ENCODE measurements at places on chromosomes 2 and 18.

GRCh38 chr2:112572005-112572404 is 12.4 kb upstream of the CHCHD5 start:
- DNase-seq, result no peak

DNA sequence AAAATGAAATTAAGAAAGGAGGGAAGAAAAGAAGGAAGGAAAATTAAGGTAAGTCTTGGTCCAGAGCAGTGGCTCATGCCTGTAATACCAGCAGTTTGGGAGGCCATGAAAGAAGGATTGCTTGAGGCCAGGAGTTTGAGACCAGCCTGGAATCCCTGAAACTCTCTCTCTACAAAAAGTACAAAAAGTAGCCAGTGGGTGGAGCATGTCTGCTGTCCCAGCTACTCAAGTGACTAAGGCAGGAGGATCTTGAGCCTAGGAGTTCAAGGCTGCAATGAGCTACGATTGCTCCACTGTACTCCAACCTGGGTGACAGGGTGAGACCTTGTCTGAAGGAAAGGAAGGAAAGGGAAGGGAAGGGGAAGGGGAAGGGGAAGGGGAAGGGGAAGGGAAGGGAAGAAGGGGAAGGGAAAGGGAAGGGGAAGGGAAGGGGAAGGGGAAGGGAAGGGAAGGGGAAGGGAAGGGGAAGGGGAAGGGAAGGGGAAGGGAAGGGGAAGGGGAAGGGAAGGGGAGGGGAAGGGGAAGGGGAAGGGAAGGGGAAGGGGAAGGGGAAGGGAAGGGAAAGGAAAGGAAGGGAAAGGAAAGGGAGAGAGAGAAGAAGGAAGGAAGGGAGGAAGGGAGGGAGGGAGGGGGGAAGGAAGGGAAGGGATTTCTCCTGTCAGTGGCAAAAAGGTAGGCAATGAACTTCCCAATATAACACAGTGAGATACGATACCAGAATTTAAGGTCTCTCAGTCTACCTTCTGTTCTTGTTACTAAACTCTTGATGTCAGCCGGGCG is 412.8 kb downstream of the CMPK2 start:
- DNase-seq, result no peak

DNA sequence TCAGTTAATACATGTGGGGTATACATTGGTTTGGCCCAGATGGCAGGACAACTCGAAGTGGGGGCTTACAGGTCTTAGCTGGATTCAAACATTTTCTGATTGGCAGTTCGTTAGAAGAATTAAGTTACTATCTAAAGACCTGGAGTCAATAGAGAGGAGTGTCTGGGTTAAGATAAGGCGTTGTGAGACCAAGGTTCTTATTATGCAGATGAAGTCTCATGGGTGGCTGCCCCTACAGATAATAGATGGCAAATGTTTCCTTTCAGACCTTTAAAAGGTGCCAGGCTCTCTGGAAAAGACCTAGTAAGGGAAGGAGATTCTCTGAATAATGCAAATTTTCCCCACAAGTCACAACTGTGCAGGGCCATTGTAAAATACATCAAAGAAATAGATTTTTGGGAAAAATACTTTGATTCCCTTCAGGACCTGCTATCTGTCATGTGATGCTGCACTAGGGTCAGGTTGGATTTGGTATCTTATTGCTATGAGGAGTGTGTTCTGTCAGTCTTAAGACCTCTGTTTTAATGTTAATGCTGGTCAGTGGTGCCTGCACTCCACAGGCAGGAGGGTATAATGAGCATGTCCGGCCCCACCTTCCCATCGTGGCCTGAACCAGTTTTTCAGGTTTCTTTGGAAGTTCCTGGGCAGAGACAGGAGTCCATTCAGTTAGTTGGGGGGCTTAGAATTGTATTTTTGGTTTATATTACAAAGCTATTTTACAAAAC is 14.3 kb upstream of the MC5R start:
- no peak for DNase-seq

GRCh38 chr2:72789241-72789640 is 36.6 kb downstream of the EXOC6B start:
- no peak for DNase-seq

DNA sequence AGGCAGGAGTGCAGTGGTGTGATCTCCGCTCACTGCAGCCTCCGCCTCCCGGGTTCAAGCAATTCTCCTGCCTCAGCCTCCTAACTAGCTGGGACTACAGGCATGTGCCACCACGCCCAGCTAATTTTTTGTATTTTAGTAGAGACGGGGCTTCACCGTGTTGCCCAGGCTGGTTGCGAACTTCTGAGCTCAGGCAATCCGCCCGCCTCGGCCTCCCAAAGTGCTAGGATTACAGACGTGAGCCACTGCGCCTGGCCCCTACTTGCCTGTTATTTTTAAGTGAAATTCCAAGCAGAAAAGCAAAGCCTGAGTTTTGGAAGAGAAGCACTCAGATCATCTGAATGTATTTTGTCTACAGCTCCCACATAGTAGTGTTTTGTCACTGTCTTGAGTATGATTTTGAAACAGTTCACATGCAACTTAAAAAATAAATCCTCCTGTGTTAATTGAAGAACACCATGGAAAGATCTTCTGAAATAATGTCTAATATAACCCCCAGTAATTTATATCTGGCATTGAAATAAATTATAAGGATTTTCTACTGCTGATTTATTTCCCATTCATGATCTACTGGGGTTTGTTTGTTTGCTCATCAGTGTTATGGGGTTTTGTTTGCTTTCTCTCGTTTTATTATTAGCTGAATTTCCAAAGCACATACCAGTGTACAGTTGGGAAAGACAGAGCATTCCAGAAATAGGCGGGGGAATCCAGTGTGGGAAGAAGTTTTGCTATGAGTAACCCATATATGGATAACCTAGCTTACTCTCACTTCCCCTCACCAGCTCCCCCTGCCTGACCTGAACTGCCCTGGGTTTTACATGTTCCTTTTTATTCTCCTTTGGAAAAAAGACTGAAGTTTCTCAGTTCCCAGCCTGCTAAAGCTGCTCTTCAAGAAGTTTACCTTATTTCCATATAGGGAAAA is 80.1 kb upstream of the MAP3K20 start:
- no peak for DNase-seq

DNA sequence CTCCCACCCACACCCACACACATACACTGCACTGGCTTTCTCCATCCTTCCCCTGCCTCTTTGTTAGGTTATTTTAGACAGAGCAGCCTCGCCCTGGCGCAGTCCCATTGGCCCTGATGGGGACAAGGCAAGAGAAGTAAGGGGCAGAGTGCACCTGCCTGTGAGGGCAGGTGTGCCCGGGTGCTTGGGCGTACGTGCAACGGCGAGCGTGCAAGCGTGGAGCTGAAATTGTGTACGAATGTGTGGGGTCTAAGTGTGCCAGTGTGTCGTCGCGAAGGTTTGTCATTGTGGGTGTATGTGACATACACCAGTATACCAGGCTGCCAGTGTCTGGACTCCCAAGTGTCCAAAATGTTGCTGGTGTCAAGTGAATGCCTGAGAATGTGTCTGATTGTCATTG is 544 bp downstream of the LRATD1 start:
- DNase-seq, result peak; percentile 80

DNA sequence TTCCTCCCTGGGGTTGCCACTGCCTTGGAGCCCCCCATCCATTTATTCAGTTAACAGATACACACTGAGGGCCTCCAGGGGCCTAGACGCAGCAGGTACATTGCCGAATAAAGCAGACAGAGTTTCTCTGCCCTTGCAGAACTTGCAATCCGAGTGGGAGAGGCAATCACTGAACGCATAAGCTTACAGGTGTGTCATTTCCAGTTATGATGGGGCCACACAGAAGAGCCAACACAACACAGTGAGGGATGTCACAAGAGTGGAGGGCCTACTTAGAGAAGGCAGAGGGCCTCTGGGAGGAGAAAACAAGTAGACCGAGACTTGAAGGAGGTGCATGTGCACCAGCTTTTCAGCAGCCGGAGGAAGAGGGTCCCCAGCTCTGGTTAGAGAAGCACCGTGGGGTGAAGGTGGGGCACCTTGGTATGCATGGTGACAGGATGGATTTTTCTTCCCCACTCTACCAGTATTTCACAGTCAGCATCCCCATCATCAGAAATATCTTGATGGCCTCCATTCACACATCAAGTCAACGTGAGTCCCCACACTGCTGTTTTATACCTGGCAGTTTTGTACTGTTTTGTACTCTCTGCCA is 150.9 kb downstream of the SMAD7 start:
- DNase-seq, result no peak

- no peak for DNase-seq
Observed at GRCh38 chr2:161836664-161837063, 212.4 kb downstream of the SLC4A10 start.

GRCh38 chr2:55604027-55604565 is 13.3 kb downstream of the PPP4R3B start:
- no peak for DNase-seq

- DNase-seq, result no peak
Observed at GRCh38 chr2:3289971-3290370, 87.6 kb downstream of the EIPR1 start.

DNA sequence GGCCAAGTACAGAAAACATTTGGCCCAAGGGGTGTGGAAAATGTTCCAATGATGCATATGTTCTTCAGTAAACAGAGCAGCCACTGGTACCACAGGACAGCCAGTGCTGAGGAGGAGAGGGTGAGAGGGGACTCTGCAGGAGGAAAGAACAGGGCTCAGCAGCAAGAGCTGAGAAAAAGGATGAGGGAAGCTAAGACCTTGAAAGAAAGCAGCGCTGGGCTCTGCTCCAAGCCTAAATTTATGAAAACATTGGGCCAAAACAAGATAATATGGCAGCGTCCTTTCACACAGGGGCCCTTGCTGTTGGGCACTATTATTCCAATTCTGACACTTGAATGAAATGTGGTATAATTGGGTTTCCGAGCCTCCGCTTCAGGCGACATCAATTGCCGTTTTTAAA is 939.0 kb upstream of the FANCL start:
- no peak for DNase-seq

DNA sequence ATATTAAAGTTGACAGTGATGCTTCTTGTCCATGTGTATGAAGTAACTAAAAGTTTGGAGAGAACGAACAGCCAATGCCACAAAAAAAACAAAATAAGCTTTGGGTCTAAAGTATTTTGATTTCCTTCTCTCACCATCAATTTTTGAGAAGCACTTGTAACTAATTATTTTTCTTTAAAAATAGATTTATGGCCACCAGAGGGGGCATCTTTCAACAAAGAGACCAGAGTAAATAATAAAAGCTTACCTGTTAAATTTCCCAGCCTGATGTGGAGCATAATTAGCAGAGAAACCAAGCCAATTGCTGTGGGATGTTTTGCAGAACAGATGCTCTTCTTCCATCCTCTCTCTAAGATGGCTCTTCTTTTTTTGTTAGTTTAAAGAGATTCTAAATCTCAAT is 29.0 kb downstream of the LINC00305 start:
- DNase-seq, result no peak

- peak; percentile 65 for DNase-seq
Observed at GRCh38 chr18:29078273-29078672, 901.3 kb upstream of the CDH2 start.

DNA sequence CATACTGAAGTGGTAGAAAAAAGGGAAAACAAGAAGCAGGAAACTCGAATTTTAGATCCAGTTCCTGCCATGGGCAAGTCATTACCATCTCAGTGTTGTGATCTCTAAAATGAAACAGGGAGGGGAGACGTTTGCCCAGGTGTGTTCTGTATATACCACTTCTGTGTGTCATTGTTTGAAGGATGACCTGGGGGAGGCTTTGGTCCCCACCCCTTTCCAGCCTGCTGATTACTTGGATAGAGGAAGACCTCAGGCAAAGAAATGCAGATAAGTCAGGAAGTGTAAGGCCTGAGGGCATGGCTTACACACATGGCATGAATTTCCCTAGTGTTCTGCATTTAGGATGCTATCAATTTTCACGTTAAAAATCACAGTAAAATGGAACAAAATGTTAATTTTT is 205.2 kb upstream of the CXCR4 start:
- peak; percentile 3 for DNase-seq

- no peak for DNase-seq
Observed at GRCh38 chr18:49609256-49610021, 47.6 kb downstream of the LIPG start.

DNA sequence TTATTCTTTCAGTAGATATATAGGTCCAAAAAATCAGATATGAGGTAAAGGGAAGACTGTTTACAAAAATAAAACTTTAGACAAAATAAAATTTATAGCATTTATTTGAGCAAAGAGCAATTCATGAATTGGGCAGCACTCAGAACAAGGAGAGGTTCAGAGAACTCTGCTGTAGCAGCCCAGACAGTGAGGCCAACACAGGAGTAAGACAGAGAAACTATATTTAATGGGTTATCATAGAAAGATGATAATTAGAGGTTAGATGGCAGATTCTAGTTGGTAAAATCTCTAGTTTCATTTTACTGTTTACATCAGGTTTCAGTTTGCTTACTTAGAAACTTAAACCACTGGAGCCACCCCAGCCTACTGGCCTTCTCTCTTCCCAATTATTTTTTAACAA is 30.1 kb upstream of the SP140L start:
- DNase-seq, result no peak

GRCh38 chr2:192571636-192572035 is 376.9 kb upstream of the TMEFF2 start:
- no peak for DNase-seq

DNA sequence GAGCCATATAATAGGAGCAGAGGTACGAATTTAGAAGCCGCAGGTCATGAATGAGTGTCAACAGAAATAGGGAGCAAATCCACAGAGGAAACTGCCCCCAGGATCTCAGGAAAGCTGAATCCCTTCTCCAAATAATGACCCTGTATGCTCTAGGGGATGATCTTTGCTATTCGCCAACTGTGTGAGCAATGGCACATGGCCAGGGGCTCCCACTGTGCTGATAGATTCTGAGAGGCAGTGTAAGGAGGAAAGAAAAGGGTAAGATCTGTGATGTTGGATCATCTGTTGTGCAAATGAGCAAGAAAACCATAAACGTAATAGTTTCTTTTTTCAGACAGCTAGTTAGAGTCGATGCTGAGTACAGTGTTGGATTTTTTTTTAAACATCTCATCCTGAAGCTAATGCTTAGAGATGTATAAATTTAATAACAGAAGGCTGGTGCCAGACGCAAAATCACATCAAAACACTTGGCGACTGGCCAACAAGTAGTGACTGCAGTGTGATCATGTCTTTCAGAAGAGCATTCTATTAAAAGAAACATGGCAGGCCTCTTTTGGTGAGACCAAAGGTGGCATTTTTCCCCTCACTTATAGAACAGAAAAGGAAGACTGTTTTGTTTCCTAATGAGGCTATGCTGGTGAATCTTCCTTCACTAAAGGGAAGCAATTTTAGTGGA is 77.4 kb downstream of the ABCA12 start:
- DNase-seq, result peak; percentile 70

GRCh38 chr18:32548688-32549087 is 78.0 kb upstream of the GAREM1 start:
- DNase-seq, result peak; percentile 43

DNA sequence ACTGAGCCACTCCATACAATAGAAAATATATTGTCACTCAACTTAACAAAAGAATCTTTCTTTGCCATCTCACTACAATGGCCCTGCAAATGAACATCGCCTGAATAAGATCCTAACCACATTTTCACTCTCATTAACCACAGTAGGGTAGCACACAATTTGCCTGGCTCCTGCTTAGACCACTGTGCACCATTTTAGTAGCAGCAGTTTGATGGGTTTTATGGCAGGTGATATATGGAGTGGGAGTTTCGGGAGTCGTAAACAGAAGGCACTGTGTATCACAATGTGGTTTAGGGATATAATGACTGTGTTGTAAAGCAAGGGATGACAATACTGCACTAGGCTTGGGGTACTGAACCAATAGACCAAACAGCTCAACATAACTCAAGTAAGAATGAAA is 617.4 kb downstream of the BCL11A start:
- peak; percentile 42 for DNase-seq
